ENCODE measurements at places on chromosomes 13 and 19.

- no peak for DNase-seq
Observed at GRCh38 chr19:917323-918151, at the start of gene KISS1R. Gene KISS1R, plus strand, starts transcription at chr19:917333. Its CDS starts 170 bp downstream, at chr19:917503.

DNA sequence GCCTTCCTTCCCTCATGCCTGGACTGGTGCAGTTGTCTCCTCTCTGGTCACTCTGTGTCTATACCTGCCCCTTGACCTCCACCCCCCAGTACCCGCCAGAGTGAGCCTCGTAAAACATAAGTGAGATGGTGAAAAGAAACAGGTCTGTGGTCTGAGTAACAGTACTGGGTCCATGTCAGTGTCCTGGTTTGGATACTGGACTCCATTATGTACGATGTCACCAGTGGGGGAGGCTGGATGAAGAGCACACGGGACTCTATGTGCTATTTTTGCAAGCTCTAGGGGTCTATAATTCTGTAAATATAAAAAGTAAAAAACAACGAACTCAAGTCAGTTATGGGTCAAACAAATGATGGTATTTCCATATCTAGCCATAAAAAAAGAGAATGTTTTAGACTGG, 14.4 kb downstream of the MYBPC2 start:
- DNase-seq = no peak

- DNase-seq = no peak
Observed at GRCh38 chr19:33310606-33311325, 8.4 kb upstream of the CEBPA start.

- no peak for DNase-seq
Observed at GRCh38 chr13:44976949-44977583, 12.2 kb downstream of the NUFIP1 start.

DNA sequence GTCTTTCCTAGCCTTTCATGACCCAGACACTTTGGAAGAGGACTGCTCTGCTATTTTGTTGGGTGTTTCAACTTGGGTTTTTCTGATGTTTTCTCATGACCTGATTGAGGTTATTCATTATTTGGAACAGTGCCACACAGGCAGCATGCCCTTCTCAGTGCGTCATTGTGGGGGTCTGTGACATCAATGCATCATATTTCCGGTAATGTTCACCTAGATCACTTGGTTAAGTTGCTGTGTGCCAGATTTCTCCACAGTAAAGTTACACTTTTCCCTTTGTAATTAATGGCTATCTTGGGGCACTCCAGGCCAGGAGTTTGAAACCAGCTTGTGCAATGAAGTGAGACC, 124.4 kb downstream of the SIPA1L3 start:
- no peak for DNase-seq
